ENCODE measurements at places on chromosomes 2 and 18.
A peak's percentile ranks its signal among the peaks of the same experiment; 100 is the strongest.

GRCh38 chr18:79982736-79983135 lies 5.6 kb downstream of the TXNL4A start:
- H3K36me3 ChIP-seq = peaks cover 70% of the 10 kb centered on the region
- peaks cover 53% of the 10 kb centered on the region for H3K4me1 ChIP-seq
- DNase-seq = peak; percentile 43
- no peak overlapping the region for H3K4me3 ChIP-seq
- H3K27ac ChIP-seq = no peak overlapping the region

DNA sequence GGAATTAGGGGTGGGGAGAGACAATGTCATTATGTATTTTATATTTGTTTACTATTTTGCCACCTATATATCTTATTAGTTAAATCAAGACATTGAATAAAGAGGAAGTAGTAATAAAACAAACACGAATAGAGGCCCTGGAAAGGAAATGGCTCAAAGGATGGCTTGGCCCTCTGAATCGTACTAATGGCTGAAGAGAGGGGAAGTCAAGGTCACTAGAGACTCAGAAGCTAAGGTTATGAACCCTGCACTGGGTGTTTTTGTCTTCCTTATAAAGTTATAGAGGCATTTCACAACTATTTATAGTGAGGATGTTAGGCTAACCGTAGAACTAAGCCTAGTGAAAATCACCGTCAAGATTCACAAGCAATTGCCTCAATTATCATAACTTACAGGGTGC lies 685.9 kb downstream of the ARHGAP15 start:
- DNase-seq = no peak
- H3K4me3 ChIP-seq = no peak overlapping the region
- H3K36me3 ChIP-seq = no peaks in the 10 kb centered on the region
- H3K27me3 ChIP-seq = no peaks in the 10 kb centered on the region
- no peaks in the 10 kb centered on the region for H3K4me1 ChIP-seq

DNA sequence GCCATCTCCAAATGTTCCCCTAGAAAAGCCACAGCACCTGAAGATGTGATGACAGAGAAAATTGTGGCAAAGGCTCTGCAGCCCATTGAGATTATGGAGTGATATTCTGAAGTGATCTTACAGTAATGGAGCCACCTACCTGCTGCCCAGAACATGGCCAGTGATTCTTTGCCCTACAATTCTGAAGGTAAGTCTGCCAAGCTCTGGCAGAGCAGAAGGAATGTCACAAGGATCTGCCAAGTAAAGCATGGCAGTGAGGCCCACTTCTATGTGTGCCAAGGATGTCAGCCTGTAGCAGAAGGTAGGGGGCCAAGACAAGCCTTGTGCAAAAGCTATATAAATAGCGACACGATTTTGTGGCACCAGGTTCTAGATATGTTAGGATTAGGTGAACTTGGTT lies 155.1 kb downstream of the RND3 start:
- H3K27ac ChIP-seq = no peak overlapping the region
- no peaks in the 10 kb centered on the region for H3K4me1 ChIP-seq
- no peaks in the 10 kb centered on the region for H3K27me3 ChIP-seq

GRCh38 chr2:174603280-174603679 lies 5.7 kb upstream of the WIPF1 start:
- no peaks in the 10 kb centered on the region for H3K27me3 ChIP-seq
- H3K27ac ChIP-seq = no peak overlapping the region
- H3K4me1 ChIP-seq = peaks cover 28% of the 10 kb centered on the region
- peaks cover 13% of the 10 kb centered on the region for H3K36me3 ChIP-seq

- peak overlapping the region; percentile 89 for H3K4me3 ChIP-seq
- peaks cover 42% of the 10 kb centered on the region for H3K4me1 ChIP-seq
- peak overlapping the region; percentile 91 for H3K27ac ChIP-seq
- DNase-seq = peak; percentile 80
- H3K36me3 ChIP-seq = no peaks in the 10 kb centered on the region
- no peaks in the 10 kb centered on the region for H3K27me3 ChIP-seq
Measured at GRCh38 chr2:171159372-171160118, 1.1 kb downstream of the TLK1 start.

DNA sequence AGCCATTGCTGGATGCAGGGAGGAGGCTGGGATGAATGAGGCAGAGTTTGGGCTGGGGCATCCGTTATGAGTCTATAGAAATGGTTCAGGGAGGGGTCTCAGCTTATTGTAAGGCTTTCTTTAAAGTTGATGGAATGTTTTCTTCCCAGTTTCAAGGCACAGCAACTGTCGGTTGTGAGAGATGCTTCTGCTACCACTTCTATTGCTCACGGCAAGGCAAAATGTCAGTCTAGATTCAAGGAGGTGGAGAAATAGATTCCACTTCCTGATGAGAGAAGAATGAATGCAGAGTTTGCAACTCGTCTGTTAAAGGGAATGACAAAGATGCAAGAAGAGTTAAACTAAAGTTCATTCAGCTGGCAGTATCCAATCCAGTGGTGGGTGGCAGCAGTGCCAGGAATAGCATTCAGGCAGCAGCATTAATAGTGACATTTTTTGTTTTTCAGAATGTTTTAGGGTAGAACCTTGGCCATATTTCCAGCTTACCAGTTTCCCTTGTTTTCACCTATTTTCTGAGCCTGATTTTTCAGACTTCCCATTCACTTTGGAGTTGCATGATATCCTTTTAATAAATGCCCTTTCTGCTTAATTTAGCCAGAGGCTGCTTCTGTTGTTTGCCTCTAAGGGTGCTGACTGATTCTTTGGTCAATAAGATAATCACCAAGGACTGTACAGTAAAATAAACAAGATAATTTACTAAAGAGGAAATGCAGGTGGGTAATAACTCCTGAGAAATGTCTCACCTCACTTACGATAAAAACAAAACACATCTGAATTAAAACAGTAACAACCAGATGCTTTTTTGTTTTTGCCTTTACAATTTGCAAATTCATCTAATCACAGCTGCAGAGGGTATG lies 138.4 kb downstream of the RPIA start:
- H3K36me3 ChIP-seq = no peaks in the 10 kb centered on the region
- H3K27me3 ChIP-seq = no peaks in the 10 kb centered on the region
- H3K4me1 ChIP-seq = no peaks in the 10 kb centered on the region
- DNase-seq = no peak

- H3K27me3 ChIP-seq = no peaks in the 10 kb centered on the region
- H3K4me1 ChIP-seq = no peaks in the 10 kb centered on the region
- no peak for DNase-seq
- no peak overlapping the region for H3K4me3 ChIP-seq
- no peaks in the 10 kb centered on the region for H3K36me3 ChIP-seq
- H3K27ac ChIP-seq = no peak overlapping the region
Measured at GRCh38 chr2:8196316-8196715, 485.5 kb upstream of the ID2 start.

GRCh38 chr2:73759904-73760303 lies 20.0 kb downstream of the DUSP11 start:
- H3K4me1 ChIP-seq = no peaks in the 10 kb centered on the region
- DNase-seq = no peak
- H3K27ac ChIP-seq = no peak overlapping the region

GRCh38 chr18:75455249-75456198 lies 28.0 kb upstream of the SMIM21 start:
- no peaks in the 10 kb centered on the region for H3K27me3 ChIP-seq
- H3K4me1 ChIP-seq = no peaks in the 10 kb centered on the region
- H3K4me3 ChIP-seq = no peak overlapping the region
- no peaks in the 10 kb centered on the region for H3K36me3 ChIP-seq
- no peak for DNase-seq

DNA sequence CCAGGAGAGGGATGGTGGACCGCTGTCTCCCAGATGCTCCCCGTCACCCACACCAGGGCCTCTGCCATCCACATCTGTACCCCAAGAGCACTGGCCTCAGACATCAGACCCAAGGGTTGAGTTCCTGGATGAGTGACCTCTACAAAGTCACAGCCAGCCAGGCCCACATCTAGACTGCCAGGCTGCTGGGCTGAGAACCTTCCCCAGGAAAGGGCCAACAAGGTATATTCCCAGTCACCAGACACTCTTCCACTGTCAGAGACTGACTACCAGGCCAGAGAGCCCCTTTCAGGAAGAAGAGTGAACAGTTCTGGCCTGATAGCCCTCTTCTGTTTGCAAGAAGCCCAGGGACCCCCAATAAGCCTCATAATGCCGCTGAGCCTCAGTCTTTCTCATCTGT lies 44.3 kb downstream of the C1QL2 start:
- H3K27me3 ChIP-seq = peaks cover 2% of the 10 kb centered on the region
- H3K4me3 ChIP-seq = no peak overlapping the region
- H3K36me3 ChIP-seq = no peaks in the 10 kb centered on the region
- DNase-seq = no peak
